ENCODE measurements at places on chromosomes 1 and 21.

- no peak for DNase-seq
Observed at GRCh38 chr1:176522310-176522845, 59.4 kb downstream of the PAPPA2 start.

- DNase-seq: no peak
Observed at GRCh38 chr1:99814373-99814900, 35.7 kb upstream of the AGL start.

- DNase-seq: no peak
Observed at GRCh38 chr1:24101796-24102586, 9.9 kb downstream of the MYOM3 start.

GRCh38 chr1:55050283-55050682 is 10.9 kb downstream of the PCSK9 start:
- DNase-seq: no peak
